ENCODE measurements at places on chromosomes 2 and 18. TPM values are rescaled to one million over a fixed set of nuclear protein-coding genes. Genes with fewer than 3 reads are reported as not detected.

CCDC74B gene
- 9.2 TPM for total RNA-seq

TNP1 gene
- not detected for total RNA-seq

LOXHD1 gene
- total RNA-seq: 0.23 TPM

SOX11 gene
- total RNA-seq: 246 TPM

BOLA3 gene
- total RNA-seq: 45.2 TPM

VWA3B gene
- total RNA-seq: 2.8 TPM

DPP4 gene
- total RNA-seq: 0.46 TPM

PER2 gene
- 5.1 TPM for total RNA-seq

COL4A3 gene
- total RNA-seq: 1.8 TPM

MYOM1 gene
- 10.4 TPM for total RNA-seq

SLC39A6 gene
- 197 TPM for total RNA-seq

DUSP2 gene
- total RNA-seq: 5.5 TPM

EHD3 gene
- 15.9 TPM for total RNA-seq

ABCA12 gene
- total RNA-seq: 0.23 TPM

ACTR1B gene
- total RNA-seq: 32.8 TPM

TNFAIP6 gene
- total RNA-seq: 1.2 TPM

HSBP1L1 gene
- total RNA-seq: 3.2 TPM

ADD2 gene
- 236 TPM for total RNA-seq

CDH7 gene
- 30.0 TPM for total RNA-seq

EFHD1 gene
- 3.7 TPM for total RNA-seq

ID2 gene
- 180 TPM for total RNA-seq

SOWAHC gene
- 27.7 TPM for total RNA-seq

C1QL2 gene
- 2.3 TPM for total RNA-seq

SCYGR3 gene
- total RNA-seq: not detected

GCG gene
- not detected for total RNA-seq

FMNL2 gene
- total RNA-seq: 80.5 TPM

HOXD1 gene
- not detected for total RNA-seq

ATP8B1 gene
- 3.0 TPM for total RNA-seq

PRKAG3 gene
- not detected for total RNA-seq

KLHL29 gene
- 16.1 TPM for total RNA-seq

TBR1 gene
- 3.9 TPM for total RNA-seq

ASB18 gene
- 1.6 TPM for total RNA-seq

LIMS2 gene
- total RNA-seq: 4.4 TPM

SAG gene
- 1.4 TPM for total RNA-seq

WDSUB1 gene
- 18.5 TPM for total RNA-seq

ALPI gene
- not detected for total RNA-seq

KCNJ13 gene
- total RNA-seq: 9.2 TPM

ATOH8 gene
- 3.2 TPM for total RNA-seq

CERS6 gene
- total RNA-seq: 122 TPM

COBLL1 gene
- 13.1 TPM for total RNA-seq

MBP gene
- total RNA-seq: 60.4 TPM

IL36RN gene
- not detected for total RNA-seq

SUMO1 gene
- 149 TPM for total RNA-seq

RTN4 gene
- 697 TPM for total RNA-seq

SNED1 gene
- 6.5 TPM for total RNA-seq

POTEC gene
- total RNA-seq: 0.46 TPM

FAM110C gene
- 2.3 TPM for total RNA-seq

PSTPIP2 gene
- total RNA-seq: 2.3 TPM

TSN gene
- total RNA-seq: 73.4 TPM

SERPINB4 gene
- not detected for total RNA-seq

CCDC102B gene
- total RNA-seq: 21.2 TPM

All from diencephalon (tissue), 1 donor.